ENCODE measurements at places on chromosomes 4 and X.

GRCh38 chr4:90641861-90642599, 514.8 kb downstream of the CCSER1 start:
- H3K27me3 ChIP-seq, result no peaks in the 10 kb centered on the region
- DNase-seq, result no peak
- H3K36me3 ChIP-seq, result no peaks in the 10 kb centered on the region
- H3K4me1 ChIP-seq, result no peaks in the 10 kb centered on the region
- H3K27ac ChIP-seq, result no peak overlapping the region

- H3K4me1 ChIP-seq, result no peaks in the 10 kb centered on the region
- no peak overlapping the region for H3K27ac ChIP-seq
- no peaks in the 10 kb centered on the region for H3K36me3 ChIP-seq
- H3K27me3 ChIP-seq, result no peaks in the 10 kb centered on the region
- DNase-seq, result no peak
- H3K4me3 ChIP-seq, result no peak overlapping the region
Observed at GRCh38 chr4:62644372-62644771, 1444.2 kb downstream of the ADGRL3 start.

DNA sequence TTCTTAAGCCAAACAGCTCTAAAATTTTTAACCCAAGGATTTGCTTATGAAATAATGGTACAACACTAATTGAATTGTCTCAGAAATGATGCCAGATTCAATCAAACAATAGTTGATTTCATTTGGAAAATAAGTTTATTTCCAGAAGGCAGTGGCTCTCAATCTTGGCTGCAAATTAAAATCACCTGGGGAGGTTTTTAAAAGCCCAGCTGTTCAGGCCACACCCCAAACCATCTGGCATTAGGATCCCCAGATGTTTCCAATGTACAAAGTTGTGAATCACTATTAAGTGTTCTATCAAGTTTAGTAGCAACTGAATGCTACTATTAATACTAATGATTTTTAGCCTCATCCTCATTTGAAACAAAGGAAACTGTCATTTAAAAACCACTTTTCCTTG, 22.2 kb downstream of the TMEM184C start:
- H3K4me3 ChIP-seq, result no peak overlapping the region
- peaks cover 87% of the 10 kb centered on the region for H3K36me3 ChIP-seq
- no peaks in the 10 kb centered on the region for H3K27me3 ChIP-seq
- DNase-seq, result no peak
- peaks cover 23% of the 10 kb centered on the region for H3K4me1 ChIP-seq

GRCh38 chrX:130715299-130715698, 187.7 kb downstream of the ENOX2 start:
- H3K36me3 ChIP-seq, result no peaks in the 10 kb centered on the region
- H3K27me3 ChIP-seq, result peaks cover 10% of the 10 kb centered on the region
- H3K4me1 ChIP-seq, result peaks cover 2% of the 10 kb centered on the region
- no peak for DNase-seq

DNA sequence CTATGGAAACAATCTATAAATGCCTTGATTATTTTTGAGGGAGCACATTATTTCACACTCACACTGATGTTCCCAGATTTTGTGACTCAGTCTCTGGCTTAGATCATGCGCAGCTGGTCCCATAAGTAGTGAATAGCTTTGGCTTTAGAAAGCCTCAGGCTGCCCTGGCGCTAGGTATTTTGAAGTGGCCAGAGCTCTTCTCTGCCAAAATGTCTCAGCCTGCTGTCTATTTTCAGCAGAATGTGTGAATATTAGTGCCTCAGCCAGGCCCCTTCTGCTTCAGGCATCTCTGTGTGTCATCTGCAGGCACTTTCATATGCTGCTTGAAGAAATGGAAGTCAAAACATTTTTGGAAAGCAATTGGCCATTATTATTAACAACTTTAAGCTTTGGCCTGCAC, 931.0 kb upstream of the INTU start:
- no peak for DNase-seq
- H3K27me3 ChIP-seq, result no peaks in the 10 kb centered on the region
- H3K4me3 ChIP-seq, result no peak overlapping the region
- H3K36me3 ChIP-seq, result no peaks in the 10 kb centered on the region
- no peaks in the 10 kb centered on the region for H3K4me1 ChIP-seq

DNA sequence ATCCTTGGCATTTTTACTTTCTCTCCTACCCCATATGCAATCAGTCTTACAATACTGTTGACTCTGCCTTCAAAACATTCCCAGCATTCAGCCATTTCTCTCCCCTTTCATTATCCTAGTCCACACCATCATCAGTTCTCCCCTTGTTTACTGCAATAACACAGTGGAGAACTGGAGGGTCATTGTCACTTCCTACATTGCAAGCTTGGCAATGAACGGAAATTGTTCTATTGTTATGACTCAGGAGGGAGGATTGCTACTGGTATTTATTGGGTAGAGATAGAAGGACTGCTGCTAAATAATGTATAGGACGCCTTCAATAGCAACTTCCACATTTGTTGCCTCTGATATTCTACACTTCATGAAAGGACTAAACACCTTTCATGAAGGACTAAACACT, 231.8 kb downstream of the BANK1 start:
- DNase-seq, result no peak
- no peaks in the 10 kb centered on the region for H3K36me3 ChIP-seq
- peaks cover 3% of the 10 kb centered on the region for H3K27me3 ChIP-seq
- no peak overlapping the region for H3K27ac ChIP-seq
- H3K4me1 ChIP-seq, result no peaks in the 10 kb centered on the region

- H3K4me3 ChIP-seq, result peak overlapping the region; percentile 87
- DNase-seq, result no peak
- peak overlapping the region; percentile 13 for H3K27ac ChIP-seq
Observed at GRCh38 chrX:54640736-54641135, 110.7 kb downstream of the GNL3L start.

DNA sequence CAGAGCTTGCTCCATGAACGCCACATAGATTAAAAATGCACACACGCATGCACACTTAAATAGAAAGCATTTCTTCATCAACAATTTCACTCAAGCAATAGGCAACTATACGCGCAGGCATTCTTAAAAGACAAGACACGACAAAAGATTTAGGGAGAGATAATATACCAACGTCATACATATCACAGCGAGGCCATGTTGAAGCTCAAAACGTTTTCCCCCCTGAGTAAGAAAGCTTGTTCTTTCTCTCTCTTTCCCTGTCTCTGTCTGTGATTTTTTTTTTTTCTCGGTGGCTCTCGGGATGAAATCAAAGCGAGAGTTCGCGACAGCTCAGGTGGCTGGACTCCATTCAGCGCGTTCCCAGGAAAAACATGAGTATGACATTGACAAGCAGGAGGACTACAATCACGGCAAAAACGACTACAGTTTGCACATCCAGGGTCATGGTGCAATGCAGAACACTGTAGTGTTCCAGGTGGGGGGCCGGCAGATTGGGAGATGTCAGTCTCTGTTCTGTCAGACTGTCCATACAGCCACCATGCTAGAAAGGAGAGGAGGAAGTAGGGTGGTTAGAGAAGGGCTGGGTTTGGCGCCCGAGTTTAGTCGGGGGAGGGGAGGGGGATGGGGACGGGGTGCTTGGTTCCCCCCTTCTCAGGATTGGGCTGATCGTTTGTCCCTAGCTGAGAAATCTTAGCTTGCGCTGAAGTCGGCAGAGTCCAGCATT, 30.7 kb downstream of the ARHGEF9 start:
- H3K4me1 ChIP-seq, result peaks cover 39% of the 10 kb centered on the region
- peaks cover 51% of the 10 kb centered on the region for H3K27me3 ChIP-seq
- DNase-seq, result no peak
- H3K36me3 ChIP-seq, result peaks cover 5% of the 10 kb centered on the region
- peak overlapping the region; percentile 94 for H3K27ac ChIP-seq

DNA sequence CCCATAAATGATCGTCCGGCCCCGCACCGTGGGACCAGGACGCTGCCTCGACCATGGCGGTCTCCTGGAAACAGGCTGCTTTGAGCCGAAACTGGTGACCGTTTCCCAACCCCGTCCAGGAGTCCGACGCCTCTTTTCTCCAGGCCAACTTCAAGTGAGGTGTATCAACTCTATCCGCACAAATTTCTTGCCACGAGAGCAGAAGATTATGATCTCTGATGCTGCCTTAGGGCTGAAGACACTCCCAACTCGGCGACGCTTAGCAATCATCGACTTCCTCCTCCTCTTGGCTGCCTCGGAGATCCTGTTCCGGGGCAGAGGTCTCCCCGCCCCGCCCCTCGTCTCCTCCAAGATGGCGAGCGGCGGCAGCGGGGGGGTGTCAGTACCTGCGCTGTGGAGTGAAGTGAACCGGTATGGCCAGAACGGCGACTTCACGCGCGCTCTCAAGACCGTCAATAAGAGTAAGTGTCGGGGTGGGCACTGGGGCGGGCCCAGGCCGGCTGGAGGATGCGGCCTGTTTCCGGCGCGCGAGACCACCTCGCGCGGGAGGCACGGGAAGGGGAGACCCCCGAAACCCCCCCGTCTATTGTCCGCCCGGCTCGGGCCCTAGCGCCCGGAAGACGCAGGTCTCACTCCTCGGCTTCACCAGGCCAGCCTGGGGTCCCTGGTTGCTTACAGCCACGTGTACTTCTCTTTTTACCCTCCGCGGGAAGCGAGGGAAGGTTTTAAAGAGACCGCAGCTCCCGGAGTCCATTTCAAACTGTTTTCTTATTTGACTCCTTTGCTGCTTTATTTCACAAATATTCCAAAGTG, at the start of gene SRP72:
SRP72 (plus strand) TSS at position 334 of the 813 bp plus-strand sequence; CDS start at position 353, 19 bp downstream.
- H3K4me1 ChIP-seq, result peaks cover 51% of the 10 kb centered on the region
- peak within 1 kb of the TSS; percentile 98 for H3K4me3 ChIP-seq
- peak; percentile 89 for DNase-seq
- H3K27me3 ChIP-seq, result no peaks in the 10 kb centered on the region

GRCh38 chrX:107632346-107632745, 4.0 kb downstream of the PRPS1 start:
- peaks cover 43% of the 10 kb centered on the region for H3K36me3 ChIP-seq
- H3K4me3 ChIP-seq, result no peak overlapping the region
- DNase-seq, result no peak
- no peak overlapping the region for H3K27ac ChIP-seq
- peaks cover 39% of the 10 kb centered on the region for H3K4me1 ChIP-seq

Data from activated T-cell treated with anti-CD3 and anti-CD28 coated beads, Interleukin-2, amount 50 U/mL, for 24 hours (primary cell).